Head of caudate nucleus (tissue), 42 donors: ENCODE measurements at places on chromosomes 1 and 21.

- DNase-seq = no peak
Observed at GRCh38 chr21:14405225-14405624, 22.3 kb upstream of the HSPA13 start.

- DNase-seq = no peak
Observed at GRCh38 chr1:80915491-80915890, 885.2 kb upstream of the ADGRL2 start.

- DNase-seq = no peak
Observed at GRCh38 chr1:229629261-229629660, 3.2 kb downstream of the URB2 start.

DNA sequence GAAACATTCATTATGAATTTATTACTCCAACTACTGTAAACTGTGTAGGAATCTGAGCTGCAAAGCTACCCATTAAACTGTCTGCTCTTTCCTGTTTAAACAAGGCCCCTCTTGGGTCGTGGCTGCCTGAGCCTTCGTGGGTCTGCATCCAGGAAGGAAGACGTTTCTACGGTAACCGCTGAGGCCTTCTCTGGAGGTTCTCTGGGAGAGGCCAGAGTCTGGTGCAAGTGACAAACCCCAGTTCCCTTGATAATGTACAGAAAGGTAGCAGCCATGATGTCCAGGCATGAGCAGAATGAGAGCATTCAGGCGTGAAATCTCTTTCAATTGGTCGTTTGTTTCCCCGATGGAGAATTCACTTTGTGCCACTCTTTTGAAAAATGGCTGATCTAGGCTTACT, 350.2 kb downstream of the PLPP3 start:
- no peak for DNase-seq

- no peak for DNase-seq
Observed at GRCh38 chr1:3207217-3207848, 138.3 kb downstream of the PRDM16 start.

DNA sequence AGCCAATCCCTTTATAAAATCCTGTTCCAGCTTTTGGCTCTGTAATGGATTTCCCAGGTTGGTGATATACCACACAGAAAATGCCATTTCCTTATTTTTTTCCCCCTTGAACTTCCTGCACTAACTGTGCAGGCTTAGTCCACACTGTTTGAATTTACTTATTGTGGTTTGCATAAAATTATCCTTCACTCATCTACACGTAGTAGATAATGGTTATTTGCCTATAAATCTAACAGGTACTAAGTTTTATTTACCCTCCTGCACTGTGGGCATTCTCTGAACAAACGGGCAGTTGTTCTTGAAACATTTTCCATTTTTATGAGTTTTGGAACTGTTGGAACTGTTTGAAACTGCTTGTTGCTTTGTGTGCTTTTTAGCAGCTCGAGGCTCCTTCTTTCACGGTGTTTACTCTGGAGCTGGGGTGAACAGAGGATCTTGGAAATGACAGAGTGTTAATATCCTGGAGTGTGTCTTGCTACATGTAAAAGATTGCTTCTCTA, 23.0 kb upstream of the KIFAP3 start:
- no peak for DNase-seq
